ENCODE measurements at places on chromosomes 2 and 18.

- no peak for DNase-seq
Measured at GRCh38 chr18:378079-378478, 110.2 kb upstream of the THOC1 start.

GRCh38 chr18:25169701-25170100, 182.3 kb downstream of the ZNF521 start:
- no peak for DNase-seq

DNA sequence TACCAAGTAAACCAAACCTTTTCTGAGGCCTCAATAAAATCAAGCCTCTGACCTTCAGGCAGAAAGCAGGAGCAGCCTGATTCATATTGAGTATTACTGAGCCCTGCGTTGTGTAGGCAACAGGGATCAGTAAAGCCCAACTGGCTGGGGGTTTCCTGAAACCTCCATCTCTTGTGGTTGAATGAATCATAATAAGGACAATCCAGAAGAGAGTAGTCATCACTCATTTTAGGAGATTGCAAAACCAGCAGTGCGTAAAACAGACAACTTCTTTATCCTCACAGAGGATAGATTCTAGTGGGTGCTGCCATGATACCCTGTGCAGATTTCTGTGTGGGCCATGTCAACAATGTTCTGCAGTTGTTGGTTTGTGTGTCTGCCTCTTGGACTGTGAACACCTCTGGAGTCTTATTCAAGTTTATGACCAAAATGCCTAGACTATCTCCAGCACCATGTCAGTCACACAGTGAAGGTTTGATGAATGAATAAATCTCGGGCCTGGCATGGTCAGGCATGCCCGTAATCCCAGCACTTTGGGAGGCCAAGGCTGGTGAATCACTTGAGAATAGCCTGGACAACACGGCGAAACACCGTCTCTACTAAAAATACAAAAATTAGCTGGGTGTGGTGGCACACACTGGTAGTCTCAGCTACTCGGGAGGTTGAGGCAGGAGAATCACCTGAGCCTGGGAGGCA, 51.8 kb upstream of the RAB27B start:
- no peak for DNase-seq

- DNase-seq: no peak
Measured at GRCh38 chr2:118145207-118145606, 56.9 kb downstream of the INSIG2 start.

- DNase-seq: no peak
Measured at GRCh38 chr2:161170377-161170776, 10.1 kb downstream of the TANK start.

GRCh38 chr2:28381225-28382180, 11.2 kb upstream of the FOSL2 start:
- DNase-seq: no peak
